ENCODE measurements at places on chromosomes 7 and 10.

GRCh38 chr7:84060760-84061261 is 133.8 kb downstream of the SEMA3A start:
- no peak for DNase-seq

DNA sequence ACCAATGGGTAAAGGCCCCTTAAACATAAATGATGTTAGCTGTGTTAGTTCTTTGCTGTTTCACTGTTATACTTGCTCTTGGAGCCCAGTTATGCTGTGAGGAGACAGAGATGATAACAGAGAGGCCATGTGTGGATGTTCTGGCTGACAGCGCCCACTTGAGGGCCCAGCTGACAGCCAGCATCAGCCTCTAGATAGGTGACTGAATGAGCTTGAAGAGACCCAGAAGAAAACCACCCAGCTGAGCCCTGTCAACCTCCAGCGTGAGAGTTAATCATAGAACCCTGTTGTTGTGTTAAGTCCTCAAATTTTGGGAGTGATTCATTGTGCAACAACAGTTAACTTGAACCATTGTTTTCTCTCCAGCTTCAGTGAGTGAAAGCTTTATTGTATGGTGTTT is 91.7 kb downstream of the GLRX3 start:
- no peak for DNase-seq

DNA sequence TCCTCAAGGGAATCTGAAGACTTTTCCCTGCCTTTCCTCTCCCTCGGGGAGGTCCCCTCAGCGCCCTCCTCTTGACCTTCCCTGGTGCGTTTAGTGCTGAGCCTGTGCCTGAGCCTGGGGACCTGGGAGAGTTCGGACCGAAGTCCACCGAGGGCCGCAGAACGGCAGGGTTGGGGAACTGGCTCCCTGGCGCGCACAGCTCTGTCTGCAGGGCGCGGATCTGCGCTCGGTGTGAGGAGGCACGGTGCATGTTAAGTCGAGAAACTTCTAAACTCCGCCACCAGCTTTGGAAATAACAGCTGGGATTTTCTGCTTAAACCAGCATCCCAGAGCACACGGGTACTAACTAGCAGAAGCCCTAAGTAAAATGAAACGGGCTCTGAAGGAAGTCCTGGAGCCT is 44.2 kb upstream of the SLC29A4 start:
- no peak for DNase-seq

DNA sequence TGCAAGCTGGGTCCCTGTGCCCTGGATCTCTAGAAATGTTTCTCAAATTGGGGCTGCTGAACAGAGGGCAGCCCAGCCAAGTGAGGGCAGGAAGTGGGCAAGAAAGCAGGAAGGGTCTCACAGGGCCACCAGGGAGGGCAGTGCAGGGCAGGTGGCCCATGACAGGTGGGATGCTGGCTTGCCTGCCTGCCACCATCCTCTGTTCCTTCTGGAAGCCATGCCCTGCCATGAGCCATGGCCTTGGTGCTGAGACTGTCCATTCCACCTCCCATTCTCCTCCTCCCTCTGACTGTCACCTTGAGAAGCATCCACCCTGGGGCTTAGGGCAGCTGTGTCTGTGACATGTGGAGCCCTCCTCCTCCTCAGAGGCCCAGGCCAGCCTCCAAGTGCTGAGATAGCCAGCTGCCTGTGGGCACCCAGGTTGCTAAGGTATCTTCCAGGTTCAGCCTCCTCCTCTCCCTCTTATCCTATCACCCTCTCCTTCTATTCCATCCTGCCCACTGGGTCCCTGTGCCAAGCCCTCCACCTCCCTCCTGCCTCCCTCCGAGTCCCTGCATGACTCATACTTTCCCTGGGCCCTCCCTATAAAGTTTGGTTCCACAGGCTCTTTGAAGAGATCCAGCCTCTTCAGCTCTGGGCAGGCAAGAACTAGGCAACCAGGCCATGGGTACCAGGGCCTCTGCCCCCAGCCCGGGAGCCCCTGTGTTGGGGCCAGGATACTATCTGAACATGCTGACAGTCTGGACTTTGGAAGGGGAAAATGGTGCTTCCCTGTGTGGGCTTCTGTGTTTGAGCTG is 1.3 kb downstream of the VSIR start:
- no peak for DNase-seq

DNA sequence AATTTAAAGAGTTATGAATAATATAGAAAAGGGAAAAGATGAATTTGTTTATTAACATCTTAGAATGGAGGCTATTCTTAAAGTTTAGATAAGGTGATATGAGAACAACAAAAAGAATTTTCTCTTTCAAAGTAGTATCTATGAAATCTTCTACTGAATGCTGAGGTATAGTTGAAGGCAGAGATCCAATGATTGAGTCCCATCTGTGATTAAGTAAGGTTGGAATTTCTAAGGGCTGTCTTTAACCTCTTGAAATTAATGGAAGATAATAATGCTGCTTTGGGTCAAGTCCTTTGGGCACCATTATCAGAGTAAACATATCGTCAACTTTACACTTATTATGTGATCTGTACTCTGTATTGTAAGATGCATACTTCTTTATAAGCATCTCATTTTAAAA is 307.9 kb downstream of the PRKG1 start:
- no peak for DNase-seq

DNA sequence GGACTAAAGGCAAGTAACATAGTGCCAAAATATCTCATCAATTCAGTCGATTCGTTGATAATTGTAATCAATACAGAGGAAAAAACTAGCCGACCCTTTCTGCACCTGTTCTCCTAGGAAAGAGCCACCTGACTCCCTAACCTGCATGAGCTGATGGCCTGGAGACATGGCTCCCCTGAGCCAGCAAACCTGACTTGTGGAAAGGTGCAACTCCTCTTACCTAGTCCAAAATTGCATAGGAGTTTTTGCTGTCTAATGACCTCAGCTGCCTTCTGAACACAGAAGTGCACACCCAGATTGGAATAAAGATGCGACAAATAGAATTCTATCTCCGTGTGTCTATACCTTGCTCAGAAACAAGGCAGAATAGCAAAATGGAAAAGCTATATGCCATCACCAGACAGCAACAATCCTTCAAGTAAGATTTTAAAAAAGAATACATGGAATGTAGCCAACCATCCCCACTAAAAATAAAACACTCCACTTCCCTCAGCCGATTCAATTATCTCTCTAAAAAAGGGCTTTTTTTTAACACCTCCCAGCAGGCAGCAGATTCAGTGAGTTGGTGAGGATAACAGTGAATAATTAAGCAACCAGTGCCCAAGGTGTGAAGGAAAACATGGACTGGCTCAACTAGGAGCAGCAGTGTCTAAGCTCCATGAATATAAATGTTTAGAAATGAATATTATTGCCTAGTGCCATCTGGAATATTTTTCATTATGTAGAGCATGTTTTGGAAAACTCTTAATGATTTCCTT is 26.6 kb upstream of the LMTK2 start:
- no peak for DNase-seq

GRCh38 chr7:151865070-151865670 is 11.7 kb downstream of the PRKAG2 start:
- no peak for DNase-seq

- DNase-seq: no peak
Observed at GRCh38 chr10:44627591-44628354, 242.9 kb upstream of the CXCL12 start.

DNA sequence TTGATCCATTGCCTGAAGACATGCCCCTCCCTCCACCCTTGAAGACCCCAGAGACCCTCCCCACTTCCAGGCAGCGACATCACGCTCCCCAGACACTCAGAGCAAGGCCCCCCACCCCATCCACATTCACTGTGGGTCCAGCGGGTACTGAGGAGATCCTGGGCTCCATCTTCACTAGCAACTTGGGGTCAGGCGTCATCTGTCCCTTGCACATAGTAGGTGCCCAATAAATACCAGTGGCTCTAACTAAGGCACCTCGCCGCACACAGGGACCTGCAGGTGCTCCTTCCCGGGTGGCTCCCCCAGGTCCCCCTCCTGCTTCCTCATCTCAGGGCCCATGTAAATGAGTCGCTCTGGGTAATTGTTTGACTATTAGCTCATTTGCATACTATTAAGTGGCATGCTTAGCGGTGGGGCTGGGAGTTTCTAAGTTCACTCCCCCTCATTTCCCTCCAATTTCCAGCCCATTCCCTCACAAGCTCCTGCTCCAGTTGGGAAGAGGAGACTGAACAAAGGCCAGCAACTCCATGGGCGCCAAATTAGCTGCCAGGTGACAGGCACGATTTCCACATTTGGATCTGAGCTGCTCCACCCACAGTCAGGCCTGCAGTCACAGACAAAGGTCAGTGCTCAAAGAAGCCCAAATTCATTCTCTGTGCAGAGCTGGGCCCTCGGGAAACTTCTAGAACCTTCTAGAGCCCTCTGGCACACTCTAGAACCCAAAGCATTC is 29.7 kb downstream of the EBF3 start:
- DNase-seq: no peak

GRCh38 chr7:3518546-3518945 is 217.5 kb downstream of the SDK1 start:
- DNase-seq: no peak

- no peak for DNase-seq
Observed at GRCh38 chr7:33262476-33262875, 133.1 kb downstream of the BBS9 start.

DNA sequence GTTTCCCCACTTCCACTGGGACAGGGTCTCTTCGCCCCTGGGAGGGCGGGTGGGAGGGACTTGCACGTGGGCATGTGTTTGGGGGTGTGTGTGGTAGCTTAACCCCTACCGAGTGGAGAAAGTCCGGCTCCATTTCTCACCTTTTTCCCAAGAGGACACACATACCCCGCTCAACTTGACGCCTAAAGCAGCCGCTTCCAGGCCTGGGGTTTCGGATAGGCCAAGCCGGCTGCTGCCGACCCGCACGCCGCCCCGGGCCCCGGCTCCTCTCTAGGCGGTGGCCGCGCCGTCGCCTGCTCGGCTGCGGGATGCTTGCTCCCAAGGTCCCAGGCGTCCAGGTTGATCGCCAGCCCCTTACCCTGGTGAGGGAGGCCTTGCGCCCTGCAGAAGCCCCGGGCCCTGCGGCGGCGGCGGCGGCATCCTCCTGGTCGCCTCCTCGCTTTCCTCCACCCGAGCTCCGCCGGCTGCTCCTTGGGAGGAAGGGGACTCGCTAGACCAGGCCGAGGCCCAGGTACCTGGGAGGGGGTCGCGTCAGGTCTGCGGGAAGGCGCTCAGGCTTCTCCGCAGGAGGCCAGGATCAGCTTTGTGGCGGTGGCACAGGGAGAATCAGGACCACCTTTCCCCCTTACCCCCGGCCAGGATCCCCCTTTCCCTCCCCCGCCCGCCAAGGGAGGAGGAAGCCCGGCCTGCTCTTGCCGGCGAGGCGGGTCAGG is 3.2 kb upstream of the GATA3 start:
- DNase-seq: peak; percentile 68

- DNase-seq: no peak
Observed at GRCh38 chr7:136931169-136931867, 62.9 kb downstream of the CHRM2 start.

- no peak for DNase-seq
Observed at GRCh38 chr10:112904000-112904399, 46.0 kb upstream of the TCF7L2 start.

DNA sequence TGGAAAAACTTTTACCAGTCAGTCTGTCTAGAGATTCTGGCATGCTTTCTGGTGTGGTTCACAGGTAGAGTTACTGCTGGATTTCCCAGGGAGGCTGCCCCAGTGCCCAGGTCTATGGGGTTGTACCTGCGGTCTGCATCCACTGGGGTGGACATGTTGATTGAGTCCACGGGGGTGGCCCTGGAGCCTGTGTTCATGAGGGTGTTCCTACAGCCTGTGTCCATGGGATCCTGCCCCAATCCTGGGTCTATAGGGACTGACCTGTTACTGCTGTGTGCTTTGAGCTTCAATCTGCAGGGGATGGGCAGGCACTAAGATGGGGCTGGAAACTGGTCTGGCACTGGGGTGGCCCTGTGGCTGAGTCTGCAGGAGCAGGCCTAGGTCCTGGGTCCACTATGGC is 54.5 kb upstream of the PRPS1L1 start:
- DNase-seq: no peak

DNA sequence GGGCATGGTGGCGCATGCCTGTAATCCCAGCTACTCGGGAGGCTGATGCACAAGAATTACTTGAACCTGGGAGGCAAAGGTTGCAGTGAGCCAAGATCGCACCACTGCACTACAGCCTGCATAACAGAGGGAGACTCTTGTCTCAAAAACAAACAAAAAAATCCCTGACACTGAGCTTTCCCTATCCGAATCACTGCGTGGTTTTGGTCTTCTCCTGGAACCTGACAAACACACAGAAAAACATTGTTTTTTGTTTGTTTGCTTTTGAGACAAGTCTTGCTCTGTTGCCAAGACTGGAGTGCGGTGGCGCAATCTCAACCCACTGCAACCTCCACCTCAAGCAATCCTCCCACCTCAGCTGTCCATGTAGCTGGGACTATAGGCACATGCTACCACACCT is 50.4 kb upstream of the PTPRN2 start:
- no peak for DNase-seq

GRCh38 chr10:95341716-95342130 is 50.9 kb upstream of the PDLIM1 start:
- DNase-seq: no peak

- DNase-seq: no peak
Observed at GRCh38 chr7:31418928-31419327, 78.4 kb upstream of the NEUROD6 start.

GRCh38 chr7:69367780-69368179 is 230.5 kb upstream of the AUTS2 start:
- DNase-seq: no peak

DNA sequence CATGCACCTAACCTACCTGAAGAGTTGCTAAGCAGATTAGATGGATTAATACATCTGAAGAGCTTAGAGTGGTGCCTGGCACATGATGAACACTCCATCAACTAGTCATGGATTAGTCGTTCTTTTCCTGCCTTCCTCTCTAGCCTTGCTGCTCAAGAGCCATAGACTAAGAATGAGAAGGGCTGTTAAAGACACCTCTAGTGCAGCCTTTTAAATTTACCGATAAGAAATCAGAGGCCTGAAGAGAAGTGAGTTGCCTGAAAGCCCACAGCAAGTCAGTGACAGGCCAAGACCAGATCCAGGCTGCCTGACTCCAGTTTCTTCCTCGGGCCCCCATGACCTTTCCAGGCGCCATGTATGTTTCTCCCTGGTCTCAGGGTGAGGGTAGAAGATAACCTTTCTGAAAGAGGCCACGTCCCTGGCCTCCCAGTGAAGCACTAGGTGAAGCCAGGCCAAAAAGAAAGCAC is 6.5 kb downstream of the TSPAN15 start:
- DNase-seq: no peak

DNA sequence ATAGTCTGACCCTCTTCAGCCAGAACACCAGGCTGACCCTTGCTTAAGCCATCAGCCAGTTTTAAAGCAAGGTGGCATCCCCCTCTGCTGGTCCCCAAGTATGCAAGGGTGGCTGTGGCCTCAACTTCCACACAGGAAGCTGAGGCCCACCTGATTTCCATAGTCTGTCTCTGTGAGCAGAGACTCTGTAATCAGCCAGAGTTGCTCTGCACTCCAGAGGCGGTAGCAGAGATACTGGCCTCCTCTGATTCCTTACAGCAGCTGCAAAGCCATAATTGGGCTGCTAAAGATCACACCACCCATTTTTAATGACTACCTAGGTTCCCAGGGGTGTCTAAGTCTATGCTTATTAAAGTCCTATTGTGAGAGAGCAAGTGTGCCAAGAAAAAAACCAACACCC is 1.8 kb downstream of the PDAP1 start:
- no peak for DNase-seq

Data from SK-N-SH (cell line).